ENCODE measurements at places on chromosomes 7 and 10.
A peak's percentile ranks its signal among the peaks of the same experiment; 100 is the strongest.

DNA sequence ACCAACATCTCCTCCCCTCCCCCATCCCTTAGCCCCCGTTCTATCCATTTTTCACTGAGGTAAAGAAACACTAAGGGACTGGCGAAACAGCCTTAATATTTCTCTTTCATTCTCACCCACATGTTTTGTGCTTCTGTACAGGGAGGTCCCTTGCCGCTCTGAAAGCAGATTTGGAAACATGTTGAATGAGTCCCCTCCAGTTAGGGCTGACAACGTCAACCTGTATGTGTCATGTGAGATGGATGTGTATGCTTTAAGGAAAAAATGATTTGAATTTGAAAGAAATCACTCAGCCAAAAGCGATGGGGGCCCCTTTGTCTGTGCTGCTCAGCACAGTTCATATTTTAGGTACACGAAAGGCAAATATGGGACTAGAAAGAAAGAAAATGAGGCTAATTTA, 314.3 kb upstream of the LRGUK start:
- DNase-seq, result no peak

DNA sequence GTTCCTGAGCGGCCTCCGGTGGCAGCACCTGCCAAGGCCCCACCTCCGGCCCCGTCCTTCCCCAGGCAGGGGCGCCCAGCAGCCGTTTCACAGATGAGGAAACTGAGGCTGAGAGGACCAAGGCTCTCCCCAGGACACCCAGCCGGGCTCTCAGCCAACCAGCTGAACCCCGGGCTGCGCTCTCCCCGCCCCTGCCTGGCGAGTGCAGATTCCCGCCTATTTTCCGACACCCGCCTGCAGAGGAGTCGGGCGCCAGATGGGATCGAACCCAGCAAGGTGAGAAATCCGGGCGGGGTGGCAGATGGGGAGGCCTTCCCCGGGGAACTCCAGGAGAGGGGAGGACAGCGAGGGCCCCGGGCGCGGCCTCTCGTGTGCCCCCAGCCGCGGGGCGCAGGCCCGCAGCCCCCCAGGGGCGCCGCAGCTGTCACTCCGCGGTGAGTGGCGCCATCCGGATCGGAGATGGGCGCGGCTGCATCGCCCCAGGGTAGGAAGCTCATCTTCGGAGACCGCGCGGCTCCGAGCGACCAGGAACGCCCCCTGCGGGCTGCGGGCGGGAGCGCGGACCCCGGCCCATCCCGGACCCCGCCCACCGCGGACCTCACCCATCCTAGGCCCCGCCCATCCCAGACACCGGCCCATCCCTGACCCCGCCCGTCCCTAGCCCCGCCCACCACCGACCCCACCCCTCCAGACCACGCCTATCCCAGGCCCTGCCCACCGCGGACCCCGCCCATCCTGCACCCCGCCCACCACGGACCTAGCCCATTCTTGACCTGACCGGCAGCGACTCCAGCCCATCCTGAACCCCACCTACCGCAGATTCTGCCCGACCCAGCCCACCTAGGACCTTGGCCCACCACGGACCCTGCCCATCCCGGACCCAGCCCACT, 90.3 kb downstream of the MICALL2 start:
- DNase-seq, result no peak

DNA sequence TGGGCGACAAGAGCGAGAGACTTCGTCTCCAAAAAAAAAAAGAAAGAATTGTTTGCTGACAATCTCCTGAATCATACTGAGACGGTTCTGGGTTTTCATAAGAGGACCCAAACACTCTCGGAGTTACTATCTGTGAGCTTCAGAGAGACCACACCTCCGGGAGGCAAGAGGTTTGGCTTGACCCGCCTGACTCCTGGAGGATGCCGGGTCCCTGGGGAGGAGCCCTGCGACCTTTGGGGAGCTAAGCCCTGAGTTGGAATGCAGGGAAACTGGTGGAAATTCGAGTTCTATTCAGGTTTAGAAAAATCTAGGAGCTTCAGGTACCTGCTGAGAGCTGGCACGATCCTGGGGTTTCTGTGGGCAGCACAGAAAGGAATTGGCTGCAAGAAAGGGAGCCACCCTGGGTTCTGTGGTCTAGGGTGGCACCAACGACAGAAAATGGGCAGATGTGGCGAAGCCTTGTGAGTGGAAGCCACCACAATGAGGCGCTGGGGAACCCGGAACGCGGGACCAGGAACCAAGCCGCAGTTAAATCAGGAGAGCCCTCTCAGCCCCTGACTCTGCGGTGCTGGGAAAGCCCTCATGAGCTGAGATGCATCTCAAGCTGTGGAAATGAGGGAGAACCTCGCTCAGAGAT, 21.9 kb upstream of the GATAD1 start:
- DNase-seq, result no peak

DNA sequence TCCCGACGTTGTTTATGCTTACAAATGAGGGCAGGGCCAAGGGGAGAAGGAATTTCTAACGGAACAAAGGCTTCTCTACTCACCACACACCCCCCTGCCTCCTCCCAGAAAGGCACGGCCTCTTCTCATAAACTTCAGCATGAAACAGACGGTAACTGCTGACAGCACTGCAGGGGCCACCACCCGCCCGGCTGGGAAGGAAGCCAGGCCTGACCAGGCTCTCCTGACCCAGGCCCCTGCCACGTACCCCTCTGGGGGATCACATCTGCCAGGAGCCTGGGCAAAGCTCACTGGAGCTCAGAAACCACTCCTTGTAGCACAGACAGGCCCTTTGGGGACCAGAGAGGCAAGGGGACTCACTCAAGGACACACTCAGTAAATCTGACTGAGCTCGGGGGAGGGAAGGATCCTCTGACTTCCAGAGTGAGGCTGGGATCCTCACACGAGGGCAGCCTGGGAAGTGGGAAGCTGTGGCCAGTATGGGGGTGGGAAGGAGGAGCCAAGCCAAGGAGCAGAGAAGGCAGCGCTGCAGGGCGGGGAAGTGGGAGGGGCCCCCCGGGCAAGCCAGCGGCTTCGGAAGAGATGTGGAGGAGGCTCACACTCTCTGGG, 46.1 kb downstream of the ZCCHC24 start:
- peak; percentile 99 for DNase-seq

DNA sequence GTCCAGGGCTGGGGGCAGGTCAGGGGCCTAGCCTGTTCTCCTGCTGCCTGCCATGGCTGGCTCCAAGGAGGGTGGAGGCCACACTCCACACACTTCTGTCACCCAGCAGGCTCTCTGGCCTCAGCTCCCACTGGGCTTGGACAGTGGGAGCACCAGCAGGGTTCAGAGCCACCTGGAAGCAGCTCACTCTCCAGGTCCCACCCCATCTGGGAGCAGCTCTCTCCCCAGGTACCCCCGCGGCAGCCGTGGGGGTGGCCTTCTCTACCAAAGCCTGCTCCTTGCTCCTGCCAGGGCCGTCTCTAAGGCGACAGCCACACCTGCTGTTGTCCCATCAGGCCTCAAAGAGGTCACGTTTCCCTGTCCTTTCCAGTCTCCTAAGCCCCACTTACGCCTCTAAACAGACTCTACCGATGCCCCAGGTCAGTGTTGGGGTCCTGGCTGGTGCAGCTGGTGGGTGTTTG, 142.5 kb upstream of the RET start:
- no peak for DNase-seq

GRCh38 chr7:132897093-132897687, 184.7 kb downstream of the CHCHD3 start:
- no peak for DNase-seq

DNA sequence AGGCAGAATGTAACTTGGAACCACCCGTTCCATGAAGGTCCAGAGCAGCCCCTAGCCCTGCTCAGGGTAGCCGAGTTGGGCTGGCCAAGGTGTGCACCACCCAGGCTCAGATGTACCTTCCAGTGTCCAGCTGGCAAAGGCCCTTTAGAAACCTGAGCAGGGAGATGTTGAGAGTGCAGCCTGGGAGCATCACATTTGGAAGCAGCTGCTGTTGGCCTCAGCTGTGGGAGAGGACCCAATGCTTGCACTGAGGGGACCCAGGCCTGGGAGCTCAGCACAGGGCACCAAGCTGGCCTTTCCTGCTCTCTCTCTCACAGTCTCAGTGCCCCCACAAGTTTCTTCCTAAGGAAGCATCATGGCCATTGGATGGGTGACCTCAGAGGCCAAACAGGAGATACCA, 33.5 kb downstream of the ANXA8 start:
- no peak for DNase-seq

DNA sequence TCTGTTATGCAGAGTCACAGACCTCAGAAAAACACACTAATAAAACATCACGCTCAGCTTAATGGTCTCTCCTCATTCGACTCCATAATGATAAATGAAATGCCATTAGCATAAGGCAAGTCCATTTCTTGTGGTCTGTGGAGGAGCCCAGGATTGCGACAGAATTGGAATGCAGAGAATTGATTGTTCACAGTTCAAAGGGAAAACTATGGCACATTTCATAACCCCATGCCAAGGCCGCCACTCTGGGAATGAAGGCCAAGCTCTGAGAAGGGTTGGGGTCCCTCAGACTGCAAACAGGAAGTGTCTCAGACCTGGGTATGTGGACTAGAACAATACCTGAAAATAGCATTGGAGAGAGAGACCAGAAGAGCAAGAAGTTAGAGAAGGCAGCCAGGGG, 398.9 kb downstream of the ADRA2A start:
- DNase-seq, result no peak

GRCh38 chr7:72466797-72467196, 54.7 kb upstream of the CALN1 start:
- DNase-seq, result no peak

GRCh38 chr10:17256051-17256450, 28.0 kb downstream of the VIM start:
- DNase-seq, result no peak

DNA sequence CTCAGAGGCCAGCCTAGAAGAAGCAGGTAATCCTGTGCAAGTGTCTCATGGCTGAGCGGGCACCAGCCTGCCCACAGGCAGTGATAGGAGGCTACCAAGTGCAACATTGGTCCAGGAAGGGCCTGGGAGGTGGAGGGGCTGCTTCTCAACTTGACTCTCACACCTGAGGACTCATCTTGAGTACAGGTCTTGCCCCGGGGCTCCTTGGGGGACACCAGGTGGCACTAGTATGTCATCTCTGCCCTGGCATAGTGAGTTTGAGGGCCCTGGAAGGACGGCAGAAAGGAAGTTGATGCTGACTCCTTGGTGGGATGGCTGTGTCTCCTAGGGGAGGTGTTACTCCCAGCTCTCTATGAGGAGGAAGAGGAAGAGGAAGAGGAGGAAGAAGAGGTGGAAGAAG, 2.3 kb downstream of the CCDC136 start:
- DNase-seq, result no peak

GRCh38 chr7:138278601-138279000, 181.5 kb upstream of the TRIM24 start:
- DNase-seq, result no peak

GRCh38 chr10:116741391-116742351, 695 bp downstream of the HSPA12A start:
- no peak for DNase-seq

DNA sequence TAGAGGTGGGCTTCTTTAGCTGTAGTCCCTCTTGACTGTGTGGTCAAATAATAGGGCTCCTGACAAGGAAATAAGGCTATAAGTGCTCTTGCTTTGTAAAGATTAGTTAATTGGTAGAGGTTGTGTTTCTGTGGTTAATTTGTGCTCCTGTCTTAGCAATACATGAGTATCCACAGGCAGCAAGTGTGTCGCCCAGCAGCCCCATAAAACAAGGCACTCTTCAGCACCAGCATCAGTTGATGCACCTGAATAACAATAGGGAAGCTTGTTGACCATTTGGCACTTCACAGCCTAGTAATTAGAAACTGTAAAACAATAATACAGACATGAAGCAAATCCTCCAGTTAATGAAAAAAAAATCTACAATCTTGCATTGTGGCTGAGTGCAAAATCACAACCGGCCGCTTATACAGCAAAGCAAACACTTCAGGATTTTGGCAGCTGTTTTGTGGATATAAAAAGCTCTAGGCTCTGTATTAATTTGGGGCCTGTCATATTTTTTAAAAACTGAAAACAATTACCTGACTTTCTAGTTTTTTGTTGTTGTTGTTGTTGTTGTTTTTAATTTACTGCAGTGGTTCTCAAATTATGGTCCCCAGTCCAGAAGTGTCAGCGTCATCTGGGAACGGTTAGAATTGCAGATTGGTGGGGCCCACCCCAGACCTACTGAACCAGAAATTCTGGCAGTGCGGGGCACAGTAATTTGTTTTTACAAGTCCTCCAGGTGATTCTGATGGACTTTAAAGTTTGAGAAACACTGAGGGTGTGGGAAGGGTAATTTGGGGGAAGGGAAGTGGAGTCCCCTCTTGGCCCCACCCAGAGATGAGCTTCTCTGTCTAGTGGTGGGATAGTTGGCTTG, 56.8 kb downstream of the AUTS2 start:
- no peak for DNase-seq

DNA sequence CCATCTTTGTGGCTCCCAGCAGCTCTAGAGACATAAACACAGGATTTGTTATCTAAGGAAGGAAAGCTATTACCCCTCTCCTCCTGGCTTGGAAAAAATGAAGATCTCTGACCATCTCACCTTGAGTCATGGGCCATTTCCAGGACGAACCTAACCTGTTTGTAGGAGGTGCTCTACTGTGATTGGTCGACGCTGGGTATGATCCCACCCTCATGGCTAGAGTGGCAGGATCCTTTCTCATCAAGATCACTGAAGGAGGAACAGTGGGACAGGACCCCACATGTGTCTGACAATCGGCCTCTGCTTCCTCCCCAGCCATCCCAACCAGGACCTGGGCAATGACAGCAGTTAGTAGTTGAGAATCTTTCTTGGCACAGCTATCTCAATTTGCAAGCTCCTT, 144.1 kb downstream of the EMX2 start:
- DNase-seq, result no peak

- peak; percentile 38 for DNase-seq
These were observed 60.8 kb downstream of the AOAH start for GRCh38 chr7:36663481-36663880.

GRCh38 chr10:67770537-67770936, 67.5 kb downstream of the DNAJC12 start:
- no peak for DNase-seq

GRCh38 chr10:131111007-131111406, 200.5 kb downstream of the TCERG1L start:
- DNase-seq, result no peak
